ENCODE measurements at places on chromosomes 5 and 9.
A peak's percentile ranks its signal among the peaks of the same experiment; 100 is the strongest.

GRCh38 chr5:73391441-73391881 lies 57.1 kb downstream of the FOXD1 start:
- no peak for DNase-seq

DNA sequence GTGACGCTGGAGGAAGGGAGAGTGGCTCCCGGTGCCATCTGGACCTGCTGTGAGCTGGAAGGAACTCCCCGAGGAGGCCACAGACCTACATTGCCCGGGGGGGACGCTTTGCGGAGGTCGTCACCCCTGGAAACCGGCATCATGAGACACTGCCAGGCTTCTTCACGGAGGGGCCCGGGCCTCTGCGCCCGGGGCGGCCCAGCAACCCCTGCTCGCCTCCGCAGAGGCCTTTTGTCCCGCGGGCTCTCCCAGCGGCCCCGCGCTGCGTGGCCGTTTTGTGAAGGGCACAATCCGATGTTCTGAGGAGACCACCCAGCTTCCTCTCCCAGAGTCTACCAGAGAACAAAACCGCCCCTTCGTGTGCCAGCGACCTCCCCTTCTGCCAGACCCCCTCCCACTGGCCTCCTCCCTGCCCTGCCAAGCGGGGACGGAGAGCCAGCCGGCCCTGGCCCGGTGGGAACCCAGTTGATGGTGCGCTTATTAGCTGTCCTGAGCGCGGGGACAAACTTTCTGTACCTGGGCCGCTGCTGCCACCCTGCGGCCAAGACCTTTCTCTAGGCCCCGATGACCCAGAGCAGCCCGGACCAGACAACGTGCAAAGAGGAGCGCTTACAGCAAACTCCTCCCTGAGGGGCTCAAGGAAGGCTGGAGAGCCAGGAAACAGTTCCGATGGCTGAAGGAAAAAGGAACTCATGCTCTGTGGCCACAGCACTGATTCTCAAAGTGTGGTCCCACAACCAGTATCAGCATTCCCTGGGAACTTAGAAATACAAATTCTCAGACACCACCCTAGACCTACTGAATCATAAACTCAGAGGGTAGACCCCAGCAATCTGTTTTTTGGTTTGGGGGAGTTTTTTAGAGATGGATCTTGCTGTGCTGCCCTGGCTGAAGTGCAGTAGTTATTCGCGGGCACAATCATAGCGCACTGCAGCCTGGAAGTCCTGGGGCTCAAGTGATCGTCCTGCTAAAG lies 86.7 kb downstream of the SLC1A3 start:
- peak; percentile 55 for DNase-seq

DNA sequence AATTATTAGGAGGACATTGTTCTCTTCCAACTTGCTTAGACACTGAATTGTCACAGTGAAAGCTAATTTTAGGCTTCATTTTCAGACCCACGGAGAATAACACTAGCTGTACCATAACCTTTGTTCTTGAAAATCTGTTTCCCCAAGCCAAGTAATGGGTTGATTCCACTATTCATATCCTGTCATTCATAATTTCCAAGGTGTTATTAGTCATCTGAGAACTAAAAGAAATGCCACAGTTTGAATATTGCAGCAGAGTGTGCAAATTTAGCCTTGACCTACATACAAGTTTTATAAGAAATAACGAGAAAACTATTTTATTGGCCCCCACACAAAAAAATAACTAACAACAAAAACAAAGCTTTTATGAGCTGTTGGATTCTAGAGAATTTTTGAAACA lies 148.5 kb upstream of the TYRP1 start:
- DNase-seq = no peak

GRCh38 chr5:34026089-34026761 lies 16.8 kb downstream of the C1QTNF3 start:
- no peak for DNase-seq

- DNase-seq = no peak
Measured at GRCh38 chr9:1994180-1994579, 21.0 kb upstream of the SMARCA2 start.

DNA sequence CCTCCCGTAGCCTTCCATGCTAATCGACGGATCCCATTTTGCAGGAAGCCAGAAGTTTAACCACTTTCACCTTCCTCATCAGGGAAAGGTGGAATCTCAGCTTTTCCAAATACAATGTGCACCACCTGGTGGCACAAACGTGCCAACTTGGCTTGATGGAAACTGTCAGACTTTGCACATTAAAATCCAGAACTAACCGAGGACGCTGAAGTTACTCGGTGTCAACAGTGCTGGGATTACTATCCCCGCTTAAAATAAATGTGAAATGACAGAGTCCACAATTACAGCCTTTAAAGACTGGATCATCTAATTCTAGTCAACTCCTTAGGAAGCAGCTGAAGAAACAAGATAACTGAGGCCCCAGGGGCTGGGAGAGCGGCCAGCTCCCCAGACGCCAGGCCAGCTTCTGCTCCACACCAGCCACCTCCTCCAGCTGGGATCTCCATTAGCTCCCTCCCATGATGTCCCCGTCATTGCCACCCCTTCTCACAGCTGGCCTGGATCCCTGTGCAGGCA lies 50.1 kb upstream of the RETREG1 start:
- no peak for DNase-seq

GRCh38 chr5:102589661-102590060 lies 90.9 kb upstream of the SLCO6A1 start:
- DNase-seq = no peak

Measured in NCI-H460 (cell line).